ENCODE measurements at places on chromosomes 4 and X.
A peak's percentile ranks its signal among the peaks of the same experiment; 100 is the strongest.

- DNase-seq: peak; percentile 15
Measured at GRCh38 chrX:57918750-57919436, 8.6 kb upstream of the ZXDA start.

GRCh38 chrX:129786210-129786651 is 6.5 kb downstream of the SASH3 start:
- DNase-seq: no peak

DNA sequence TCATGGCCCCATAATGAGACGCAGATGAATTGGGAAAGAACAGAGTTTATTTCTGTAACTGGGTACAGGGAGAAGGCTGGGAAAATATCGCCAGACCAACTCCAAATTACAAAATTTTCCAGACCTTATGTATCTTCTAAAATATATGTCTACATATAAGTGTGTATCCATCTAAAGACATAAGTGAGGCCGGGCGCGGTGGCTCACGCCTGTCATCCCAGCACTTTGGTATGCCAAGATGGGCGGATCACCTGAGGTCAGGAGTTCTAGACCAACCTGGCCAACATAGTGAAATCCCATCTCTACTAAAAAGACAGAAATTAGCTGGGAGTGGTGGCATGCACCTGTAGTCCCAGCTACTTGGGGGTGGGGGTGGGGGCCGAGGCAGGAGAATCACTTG is 11.7 kb upstream of the DHRSX start:
- no peak for DNase-seq

- no peak for DNase-seq
Measured at GRCh38 chrX:41734530-41734929, 10.5 kb downstream of the GPR82 start.

DNA sequence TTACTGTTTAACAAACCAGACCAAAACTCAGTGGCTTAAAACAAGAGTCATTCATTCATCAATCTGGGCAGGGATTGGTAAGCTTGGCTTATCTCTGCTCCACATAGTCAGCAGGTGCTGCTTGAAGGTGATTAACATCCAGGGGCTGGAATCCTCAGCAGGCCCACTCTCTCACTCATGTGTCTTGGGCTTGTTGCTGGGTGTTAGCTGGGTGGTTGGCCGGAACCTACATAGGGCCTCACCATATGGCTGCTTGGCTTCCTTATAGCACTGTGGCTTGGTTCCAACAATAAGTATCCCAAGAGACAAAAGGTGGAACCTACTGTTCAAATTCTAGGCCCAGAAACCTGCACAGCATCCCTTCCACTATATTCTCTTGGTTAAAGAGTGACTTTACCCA is 125.0 kb downstream of the RASGEF1B start:
- no peak for DNase-seq

GRCh38 chr4:147057611-147058190 is 112.0 kb upstream of the TTC29 start:
- DNase-seq: no peak

DNA sequence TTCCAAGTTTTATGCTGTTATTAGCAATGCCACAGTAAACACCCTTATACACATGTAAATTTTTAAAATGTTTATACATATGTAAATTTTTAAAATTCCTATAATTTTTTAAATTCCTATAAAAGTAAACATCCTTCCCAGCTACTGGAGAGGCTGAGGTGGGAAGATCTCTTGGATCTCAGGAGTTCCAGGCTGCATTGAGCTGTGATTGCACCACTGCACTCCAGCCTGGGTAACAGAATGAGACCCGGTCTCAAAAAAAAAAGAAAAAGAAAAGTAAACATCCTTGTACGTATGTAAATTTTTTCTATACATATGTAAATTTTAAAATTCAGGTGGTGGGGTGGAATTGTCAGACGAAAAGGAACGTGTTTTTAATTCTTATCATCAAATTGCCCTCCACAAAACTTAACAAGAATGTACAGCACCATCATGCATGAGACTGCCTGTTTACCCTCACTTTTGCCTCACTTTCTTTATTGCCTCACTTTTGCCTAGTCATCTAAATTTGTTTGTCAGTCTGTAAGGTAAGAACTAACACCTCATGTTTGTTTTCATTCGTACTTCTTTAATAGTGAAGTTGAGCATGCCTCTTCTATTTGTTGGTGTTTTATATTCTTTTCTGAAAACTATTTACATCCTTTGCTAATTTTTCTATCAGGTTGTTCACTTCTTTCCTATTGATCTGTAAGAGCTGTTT is 8.0 kb downstream of the SLC7A3 start:
- DNase-seq: no peak

Data from NCI-H774 (cell line).